ENCODE measurements at places on chromosomes 5 and 9.

- DNase-seq, result no peak
Measured at GRCh38 chr5:31215236-31215635, 21.8 kb downstream of the CDH6 start.

GRCh38 chr5:111394586-111394985, 117.7 kb downstream of the STARD4 start:
- peak; percentile 31 for DNase-seq

DNA sequence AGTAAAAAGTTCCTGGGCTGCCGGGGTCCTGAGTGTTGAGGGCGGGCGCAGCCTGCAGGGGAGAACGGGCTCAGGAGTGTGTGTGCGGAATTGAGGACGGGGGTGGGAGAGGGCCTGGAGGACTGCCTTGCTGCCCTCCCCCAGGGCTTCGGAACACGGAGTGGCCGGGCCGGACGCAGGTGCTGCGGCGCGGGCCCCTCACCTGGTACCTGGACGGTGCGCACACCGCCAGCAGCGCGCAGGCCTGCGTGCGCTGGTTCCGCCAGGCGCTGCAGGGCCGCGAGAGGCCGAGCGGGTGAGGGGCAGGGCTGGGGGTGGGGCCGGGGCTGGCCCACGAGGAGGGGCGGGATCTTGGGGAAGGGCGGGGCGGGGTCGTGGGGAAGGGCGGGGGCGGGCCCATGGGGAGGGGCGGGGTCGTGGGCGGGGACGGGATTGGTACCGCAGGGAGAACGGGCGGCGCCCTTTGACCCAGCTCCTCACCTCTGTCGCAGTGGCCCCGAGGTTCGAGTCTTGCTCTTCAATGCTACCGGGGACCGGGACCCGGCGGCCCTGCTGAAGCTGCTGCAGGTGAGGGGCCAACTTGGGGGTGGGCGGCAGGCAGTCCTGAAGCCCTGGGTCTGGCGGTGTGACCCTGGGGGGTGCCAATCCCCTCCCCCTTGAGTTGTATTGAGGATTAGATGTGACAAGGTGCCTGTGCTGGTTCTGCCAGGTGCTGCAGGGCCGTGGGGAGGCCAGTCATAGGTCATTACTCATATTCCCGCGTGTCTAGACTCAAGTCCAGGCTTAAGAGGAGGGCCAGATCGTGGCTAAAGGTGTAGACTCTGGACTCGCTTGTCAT, 7.1 kb downstream of the FPGS start:
- no peak for DNase-seq

DNA sequence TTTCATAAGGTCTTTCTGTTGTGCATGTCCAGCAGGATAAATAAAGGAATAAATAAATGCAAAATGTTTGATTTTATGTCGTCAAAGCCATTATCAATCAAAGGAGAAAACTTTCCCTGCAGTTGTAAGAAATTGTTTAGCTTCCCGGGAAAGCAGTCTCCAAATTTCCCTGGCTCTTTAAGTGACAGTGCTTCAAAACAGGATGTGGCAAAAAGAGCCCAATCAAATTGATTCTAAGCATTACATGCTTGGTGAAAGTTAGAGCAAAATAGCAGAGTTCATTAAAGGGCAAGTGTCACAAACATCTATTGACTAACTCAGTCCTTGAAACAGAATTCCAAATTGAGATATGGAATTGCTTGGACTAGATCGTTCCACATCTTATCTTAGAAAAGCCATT, 704.1 kb downstream of the PRELID2 start:
- DNase-seq, result no peak

- no peak for DNase-seq
Measured at GRCh38 chr5:174576042-174576441, 148.3 kb upstream of the MSX2 start.

- no peak for DNase-seq
Measured at GRCh38 chr5:7714697-7715096, 136.2 kb downstream of the CFAP90 start.

- DNase-seq, result no peak
Measured at GRCh38 chr9:113858282-113858681, 17.8 kb upstream of the ZNF618 start.

- DNase-seq, result peak; percentile 33
Measured at GRCh38 chr9:35910613-35911359, 1.5 kb downstream of the SPAAR start.

GRCh38 chr9:77957652-77958051, 74.0 kb downstream of the GNAQ start:
- DNase-seq, result no peak

GRCh38 chr5:173229382-173229959, 5.5 kb downstream of the NKX2-5 start:
- no peak for DNase-seq

DNA sequence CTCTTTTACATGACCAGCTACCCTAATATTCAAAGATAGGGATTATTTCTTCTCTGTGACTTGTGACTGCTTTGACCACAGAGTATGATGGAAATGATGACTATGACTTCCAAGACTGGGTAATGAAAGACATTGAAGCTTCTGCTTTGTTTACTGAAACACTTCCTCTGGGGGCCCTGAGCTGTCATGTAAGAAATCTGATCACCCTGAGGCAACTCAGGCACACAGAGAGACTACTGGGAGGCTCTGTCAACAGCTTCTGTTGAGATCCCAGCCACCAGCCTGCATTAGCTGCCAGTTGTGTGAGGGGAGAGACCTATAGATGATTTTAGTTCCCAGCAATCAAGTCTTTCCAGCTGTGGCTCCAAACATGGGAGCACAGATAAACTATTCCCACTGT, 76.5 kb downstream of the KCTD16 start:
- DNase-seq, result no peak

GRCh38 chr5:168976311-168976970, 324.5 kb downstream of the SLIT3 start:
- no peak for DNase-seq

DNA sequence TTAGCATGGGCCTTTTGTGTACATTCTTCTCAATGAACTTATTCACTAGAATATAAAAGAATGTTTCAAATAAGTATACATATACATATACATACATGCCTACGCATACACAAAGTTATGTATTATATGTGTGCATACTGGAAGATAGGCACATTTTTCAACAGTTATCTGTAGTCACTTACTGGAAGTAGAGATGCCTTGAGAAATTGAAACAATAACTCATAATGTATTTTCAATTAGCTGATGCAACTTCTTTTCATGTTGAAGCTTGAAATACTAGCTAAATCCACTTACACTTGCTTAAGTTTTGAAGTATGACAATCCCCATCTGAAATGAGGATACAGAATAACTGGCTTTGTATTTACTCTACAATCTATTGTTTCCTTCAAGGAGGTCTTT, 469.0 kb upstream of the PTGER4 start:
- DNase-seq, result no peak

GRCh38 chr9:86324308-86324707, 29.9 kb downstream of the TUT7 start:
- no peak for DNase-seq

DNA sequence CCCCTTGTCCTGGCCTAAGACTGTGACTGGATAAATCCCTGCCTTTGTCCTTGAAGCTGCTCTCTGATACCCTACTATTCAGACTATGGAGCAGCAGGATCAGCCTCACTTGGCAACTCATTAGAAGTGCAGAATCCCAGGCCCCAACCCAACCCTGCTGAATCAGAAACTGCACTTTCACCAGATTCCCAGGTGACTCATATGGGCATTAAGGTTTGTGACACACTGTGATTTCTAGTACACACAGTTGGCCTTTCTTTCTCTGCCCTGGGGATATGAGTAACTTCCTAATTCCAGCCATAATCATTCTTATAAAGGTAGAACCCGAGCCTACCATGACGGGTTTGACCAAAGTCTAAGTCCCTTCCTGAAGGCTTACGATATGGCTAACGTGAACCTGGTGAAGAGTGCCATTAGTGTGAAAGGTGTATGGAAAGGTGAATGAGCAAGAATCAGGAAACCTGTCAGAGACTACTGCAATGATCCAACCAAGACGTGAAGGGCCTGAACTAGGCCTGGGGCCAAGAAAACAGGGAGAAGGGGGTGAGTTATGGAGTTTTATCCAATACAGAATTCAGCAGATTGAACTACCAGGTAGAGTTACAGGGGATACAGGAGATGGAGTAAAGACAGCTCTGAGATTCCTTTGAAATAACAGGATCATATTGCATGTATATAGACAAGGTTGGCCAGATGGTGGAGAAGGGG, 533.0 kb downstream of the BNC2 start:
- no peak for DNase-seq

DNA sequence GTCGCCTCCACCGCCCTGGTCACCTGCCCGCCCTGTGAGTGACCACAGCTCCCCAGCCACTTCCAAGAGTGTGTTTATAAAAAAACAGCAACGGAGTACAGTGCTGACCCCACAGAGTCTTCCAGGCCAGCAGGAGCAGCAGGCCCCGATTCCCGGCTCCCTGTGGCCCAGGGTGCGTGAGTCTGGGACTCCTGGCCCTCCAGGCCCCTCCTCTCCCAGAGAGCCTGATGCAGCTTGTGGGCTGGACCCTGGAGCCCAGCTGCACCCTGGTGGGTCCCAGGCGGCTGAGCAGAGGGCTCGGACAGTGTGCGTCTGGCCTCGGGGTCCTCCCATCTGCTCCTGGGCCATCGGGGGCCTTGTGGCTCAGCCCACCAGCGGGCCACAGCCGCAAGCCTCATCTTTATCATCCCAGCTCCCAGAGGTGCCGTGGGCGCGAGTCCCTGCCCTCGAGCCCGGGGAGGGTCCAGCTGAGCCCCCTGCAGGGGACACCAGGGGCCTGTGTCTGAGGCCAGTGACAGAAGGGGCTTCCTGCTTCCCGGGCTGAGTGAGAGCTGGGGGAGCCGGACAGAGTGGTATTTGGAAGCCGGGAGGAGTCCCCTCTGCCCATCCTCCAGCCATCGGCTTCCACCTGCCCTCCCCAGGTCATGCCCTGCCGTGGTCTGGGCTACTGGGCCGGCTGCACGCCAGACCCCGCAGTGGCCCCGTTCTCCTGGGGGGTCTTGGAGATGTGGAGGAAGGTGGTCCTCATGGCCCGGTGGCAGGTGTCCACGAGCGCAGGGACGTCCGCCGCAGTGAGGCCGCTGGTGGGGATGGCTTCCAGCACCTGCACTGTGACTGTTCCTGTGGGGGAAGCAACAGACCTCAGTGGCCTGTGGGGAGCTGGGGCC, 10.6 kb downstream of the EGFL7 start:
- no peak for DNase-seq

DNA sequence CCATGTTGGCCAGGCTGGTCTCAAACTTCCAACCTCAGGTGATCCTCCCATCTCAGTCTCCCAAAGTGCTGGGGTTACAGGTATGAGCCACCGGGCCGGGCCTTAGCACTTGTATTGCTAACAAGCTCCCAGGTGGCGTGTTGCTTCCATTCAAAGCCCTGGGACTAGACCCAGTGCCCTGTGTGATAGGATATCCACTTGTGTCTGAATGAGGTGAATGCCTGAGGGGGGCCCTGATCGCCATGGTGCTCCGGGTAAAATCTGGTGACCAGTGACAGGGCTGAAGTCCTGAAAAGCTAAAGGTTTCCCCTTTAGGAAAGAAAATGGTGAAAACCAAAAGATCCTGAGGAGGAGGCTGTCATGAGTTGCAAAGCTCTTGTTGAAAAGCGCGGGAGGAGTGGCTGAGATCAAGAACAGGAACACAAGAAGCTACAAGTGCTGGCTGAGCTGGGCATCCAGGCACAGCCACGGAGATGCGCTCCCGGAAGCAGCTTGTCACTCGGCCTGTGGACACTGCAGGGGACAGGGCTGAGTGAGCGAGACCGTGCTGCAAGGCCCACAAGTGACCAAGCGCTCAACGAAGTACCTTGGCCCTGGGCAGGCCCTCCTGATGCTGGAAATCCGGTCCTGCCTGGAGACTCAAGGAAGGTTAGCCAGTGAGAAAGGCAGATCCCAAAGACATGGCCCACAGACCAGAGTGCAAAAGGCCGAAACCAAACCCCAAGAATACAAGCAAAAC, 39.8 kb upstream of the NXNL2 start:
- DNase-seq, result no peak

GRCh38 chr9:37639841-37640240, 10.9 kb upstream of the FRMPD1 start:
- no peak for DNase-seq

DNA sequence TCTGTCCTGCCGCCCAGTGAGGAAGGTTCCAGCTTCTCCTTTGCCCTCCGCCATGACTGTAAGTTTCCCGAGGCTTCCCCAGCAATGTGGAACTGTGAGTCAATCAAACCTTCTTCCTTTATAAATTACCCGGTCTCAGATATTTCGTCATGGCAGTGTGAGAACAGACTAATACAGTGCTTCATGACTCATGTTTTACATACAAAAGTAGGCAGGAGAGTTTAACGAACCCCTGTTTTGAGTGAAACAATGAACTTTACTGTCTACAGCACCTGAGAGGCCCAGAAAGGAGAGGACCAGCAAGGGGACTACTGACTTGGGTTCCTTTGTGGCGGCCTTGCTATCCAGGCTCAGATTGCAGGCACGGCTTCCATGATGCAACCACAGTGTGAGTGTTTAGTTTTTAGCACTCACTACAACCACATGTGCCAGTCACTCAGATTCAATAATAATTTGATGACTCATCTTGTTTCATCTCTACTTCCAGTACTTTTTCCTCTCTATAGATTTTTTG, 139.1 kb upstream of the CLINT1 start:
- DNase-seq, result no peak

DNA sequence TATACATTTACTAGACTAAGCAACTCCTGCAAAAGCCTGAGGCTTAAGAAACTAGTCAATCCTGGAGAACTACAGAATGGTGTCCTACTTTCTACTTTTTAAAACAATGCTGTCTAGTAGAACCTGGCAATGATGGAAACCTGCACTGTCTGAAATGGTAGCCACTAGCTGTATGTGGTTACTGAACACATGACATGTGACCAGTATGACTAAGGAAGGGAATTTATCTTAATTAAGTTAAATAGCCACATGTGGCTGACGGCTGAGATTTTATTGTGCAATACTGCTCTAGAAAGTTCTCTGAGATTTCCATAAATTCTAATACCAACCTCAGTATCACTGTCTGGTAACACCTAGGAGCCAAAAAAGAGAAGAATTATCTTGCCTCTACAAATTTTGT, 44.9 kb upstream of the RAPGEF6 start:
- no peak for DNase-seq

GRCh38 chr9:86298873-86299272, 16.5 kb upstream of the ISCA1 start:
- no peak for DNase-seq
